ENCODE measurements at places on chromosomes 4 and X. TPM values are rescaled to one million over a fixed set of nuclear protein-coding genes. Genes with fewer than 3 reads are reported as not detected.

DNA sequence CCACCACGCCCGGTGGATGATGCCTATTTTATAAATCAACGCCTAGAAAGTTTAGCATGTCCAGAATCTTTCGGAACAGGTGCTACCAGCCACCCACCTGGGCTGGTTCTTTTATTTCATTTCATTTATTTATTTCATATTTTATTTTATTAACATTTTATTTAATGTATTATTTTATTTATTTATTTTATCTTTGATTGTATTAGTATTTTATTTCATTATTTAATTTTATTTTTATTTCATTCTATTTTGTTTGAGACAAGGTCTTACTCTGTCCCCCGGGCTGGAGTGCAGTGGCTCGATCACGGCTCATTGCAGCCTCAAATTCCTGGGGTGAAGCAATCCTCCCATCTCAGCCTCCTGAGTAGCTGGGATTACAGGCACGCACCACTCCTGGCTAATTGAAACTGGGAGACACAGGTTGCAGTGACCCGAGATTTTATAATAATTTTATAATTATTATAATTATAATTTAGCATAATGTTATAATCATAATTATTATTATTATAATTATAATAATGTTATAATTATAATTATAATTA lies 187.2 kb downstream of the SHOX start:
- no peak for DNase-seq

GRCh38 chrX:109346491-109346890 lies 135.4 kb downstream of the GUCY2F start:
- DNase-seq = no peak

DNA sequence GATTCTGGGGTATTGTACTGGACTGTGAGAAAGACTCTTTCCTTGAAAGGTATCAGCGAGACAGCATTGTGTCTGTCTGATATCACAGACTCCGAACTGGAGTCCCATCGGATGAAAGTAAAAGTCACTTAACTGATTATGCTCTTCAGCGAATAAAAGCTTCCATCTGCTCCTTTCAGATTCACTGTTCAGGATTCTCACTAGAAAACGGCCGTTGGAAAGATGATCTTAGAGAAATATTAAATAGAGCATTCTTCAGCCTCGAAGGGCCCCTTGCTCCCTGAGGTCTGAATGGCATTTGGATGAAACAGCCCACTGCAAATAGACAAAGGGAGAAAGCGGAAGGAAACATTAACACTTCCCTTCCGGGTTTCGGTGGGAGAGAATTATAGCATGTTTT lies 416.2 kb upstream of the PRKX start:
- no peak for DNase-seq

GRCh38 chrX:149715468-149715867 lies 3.6 kb downstream of the MAGEA11 start:
- no peak for DNase-seq

- no peak for DNase-seq
Measured at GRCh38 chr4:38461342-38461741, 202.7 kb upstream of the KLF3 start.

DNA sequence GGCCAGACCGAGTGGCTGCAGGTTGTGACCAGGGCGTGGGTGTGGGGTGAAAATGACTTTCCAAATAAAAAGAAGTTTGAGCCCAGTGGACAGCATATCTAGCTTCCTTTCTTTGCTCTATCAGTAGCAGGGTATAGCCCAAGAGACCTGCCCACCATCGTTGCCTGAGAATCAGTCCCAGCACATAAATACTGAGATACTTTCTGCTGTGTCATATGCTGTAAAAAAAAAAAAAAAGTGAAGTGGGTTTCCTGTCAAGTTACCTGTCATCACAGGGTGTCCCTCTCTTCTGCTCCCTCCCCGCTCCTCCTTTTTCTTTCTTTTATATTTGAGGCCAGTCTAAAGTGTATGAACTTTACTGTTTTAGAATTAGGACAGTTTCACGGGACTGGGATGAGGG lies 330.3 kb upstream of the BOD1L1 start:
- no peak for DNase-seq

Gene LRIT3
- total RNA-seq = 0.13 TPM

Gene NMU
- 0.41 TPM for total RNA-seq

All from activated CD8-positive, alpha-beta T cell treated with anti-CD3 and anti-CD28 coated beads for 36 hours (primary cell).